ENCODE measurements at places on chromosomes 1 and 21.

GRCh38 chr1:196660852-196661251 lies 9.0 kb downstream of the CFH start:
- DNase-seq = no peak

- DNase-seq = no peak
These were observed 6.5 kb downstream of the ZNF644 start for GRCh38 chr1:91015358-91015780.

- no peak for DNase-seq
These were observed 53.0 kb downstream of the IER5 start for GRCh38 chr1:181141431-181141910.

GRCh38 chr21:25589887-25590286 lies 17.4 kb downstream of the MRPL39 start:
- DNase-seq = no peak

DNA sequence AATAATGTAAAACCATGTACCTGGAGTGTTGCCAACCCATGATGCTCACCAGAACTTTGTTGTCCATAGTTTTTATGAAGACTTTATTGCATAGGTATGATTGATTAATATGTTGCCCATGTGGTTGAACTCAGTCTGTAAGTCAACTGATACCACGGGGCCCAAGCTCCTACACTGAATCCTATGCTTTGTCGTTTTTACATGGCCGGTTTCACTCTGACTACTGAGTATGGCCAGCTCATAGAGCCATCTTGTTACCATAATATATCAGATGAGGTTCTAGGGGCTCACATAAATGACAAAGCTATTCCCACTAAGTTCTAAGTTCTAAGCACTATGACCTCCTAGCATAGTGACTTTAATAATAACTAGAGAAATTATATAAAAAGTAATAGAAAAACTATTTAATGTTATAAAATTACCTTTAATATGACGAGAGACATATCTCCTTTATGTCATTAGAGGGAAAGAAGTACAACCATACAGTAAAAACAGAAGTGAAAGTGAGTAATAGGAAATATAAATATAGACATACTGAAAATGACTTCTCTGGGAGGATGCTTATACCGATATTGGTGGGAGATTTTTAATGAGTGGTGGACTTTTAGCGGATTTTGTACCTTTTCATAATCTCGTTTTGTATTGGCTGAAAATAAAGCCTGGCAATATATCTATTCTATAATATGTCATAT lies 983.4 kb upstream of the PRMT6 start:
- no peak for DNase-seq

DNA sequence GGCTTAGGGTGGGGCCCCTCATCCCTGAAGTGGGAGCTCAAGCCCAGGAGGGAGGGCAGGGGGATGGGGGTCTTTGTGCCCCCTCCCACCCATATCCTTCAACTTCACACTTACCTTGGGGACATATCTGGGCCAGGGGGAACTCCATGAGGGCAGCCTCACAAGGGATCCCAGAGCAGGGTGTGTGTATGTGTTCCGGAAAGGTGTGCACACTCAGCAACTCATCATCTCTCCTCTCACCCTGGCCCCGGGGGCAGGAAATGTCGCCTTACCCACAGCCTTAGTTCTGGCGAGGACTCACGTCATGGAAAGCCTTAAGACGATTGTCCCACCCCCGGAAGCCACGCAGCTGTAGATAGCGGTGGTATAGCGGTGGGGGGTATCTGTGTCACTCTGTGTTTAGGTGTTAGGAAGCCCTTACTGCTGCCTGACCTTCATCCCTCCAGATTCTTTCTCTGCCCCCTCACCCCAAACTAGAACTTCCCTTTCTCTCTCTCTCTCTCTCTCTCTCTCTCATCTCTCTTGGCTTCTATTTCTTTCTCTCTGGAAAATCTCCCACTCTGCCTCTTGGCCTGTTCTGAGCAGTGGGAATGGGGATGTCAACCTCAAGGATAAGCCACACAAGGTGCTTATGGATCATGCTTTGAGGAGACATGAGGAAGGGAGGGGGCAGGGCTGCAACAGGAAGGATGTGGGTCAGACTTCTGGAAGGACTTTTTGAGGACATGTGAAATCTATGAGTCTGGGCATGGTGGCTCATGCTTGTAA lies at the start of gene SH2D2A:
SH2D2A (minus strand) TSS at position 288 of the 768 bp plus-strand sequence; CDS start at position 148, 140 bp downstream.
- DNase-seq = peak; percentile 88

DNA sequence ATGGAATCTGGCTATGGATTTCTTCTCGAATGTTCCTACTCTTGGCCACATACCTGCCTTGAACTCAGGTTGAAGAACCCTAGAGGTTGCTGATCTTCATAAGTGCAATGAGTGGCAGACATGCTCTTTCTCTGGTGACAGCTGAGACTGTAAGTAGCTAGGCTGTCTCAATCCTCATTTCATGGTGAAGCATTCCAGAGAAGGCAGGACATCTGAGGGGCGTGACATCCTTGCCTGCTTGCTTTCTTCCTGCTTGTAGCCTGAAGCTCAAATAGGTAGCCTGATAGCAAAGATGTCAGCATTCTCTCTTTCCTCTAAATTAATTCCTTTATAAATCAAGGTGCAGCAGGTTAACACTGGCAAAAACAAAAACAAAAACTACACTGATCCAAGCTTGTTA lies 114.6 kb upstream of the MAGI3 start:
- no peak for DNase-seq

DNA sequence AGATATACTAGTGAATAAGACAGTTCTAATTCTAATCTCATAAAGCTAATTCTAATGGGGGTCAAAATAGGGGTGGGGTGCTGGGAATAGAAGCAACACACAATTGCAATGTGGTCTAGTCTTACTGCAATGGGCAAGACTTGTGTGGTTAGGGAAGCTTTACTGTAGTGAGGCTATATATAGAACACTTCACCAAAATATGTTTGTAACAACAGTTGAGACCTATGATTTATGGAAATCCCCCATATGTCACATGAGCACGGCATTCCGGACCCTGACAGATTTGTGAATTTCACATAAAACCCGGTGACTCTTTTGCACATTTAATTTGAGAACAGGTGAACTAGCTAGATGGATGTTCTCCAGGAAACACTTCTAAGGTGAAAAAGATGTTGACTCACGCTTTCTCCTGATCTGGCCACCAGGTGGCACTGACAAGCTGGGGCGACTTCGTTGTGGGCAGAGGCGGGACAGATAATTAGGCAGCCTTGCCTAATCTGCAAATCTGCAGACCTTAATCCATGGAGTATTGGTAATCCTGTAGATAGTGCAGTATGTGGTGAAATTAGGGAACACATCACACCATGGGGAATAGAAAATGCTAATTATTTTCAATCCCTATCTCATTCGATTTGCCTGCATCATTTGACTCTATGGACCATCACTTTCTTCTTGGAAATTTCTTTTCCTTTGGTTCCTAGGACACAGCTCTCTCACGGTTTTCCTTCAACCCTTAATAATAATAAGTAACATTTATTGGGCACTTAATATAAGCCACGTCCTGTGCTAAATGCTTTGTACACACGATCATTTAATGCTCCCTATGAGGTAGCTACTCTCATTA lies 37.7 kb downstream of the KIAA0040 start:
- peak; percentile 63 for DNase-seq

DNA sequence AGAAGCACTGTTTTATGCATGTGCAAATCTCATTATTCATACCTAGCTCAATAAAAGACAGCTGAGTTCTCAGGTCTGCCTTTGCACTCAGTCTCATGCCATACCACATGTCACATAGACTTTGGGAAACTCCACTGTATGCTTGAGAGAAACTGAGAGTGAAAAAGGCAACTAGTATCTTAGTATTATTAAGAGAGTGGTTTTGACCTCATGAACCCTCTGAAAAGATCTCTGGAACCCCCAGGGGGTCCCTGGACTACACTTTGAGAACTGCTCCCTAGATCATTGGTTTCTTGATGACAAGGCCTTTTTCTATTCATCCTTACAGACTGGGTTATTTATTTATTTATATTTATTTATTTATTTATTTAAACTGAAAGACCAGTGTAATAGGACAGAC lies 3.7 kb upstream of the RHEX start:
- DNase-seq = no peak

DNA sequence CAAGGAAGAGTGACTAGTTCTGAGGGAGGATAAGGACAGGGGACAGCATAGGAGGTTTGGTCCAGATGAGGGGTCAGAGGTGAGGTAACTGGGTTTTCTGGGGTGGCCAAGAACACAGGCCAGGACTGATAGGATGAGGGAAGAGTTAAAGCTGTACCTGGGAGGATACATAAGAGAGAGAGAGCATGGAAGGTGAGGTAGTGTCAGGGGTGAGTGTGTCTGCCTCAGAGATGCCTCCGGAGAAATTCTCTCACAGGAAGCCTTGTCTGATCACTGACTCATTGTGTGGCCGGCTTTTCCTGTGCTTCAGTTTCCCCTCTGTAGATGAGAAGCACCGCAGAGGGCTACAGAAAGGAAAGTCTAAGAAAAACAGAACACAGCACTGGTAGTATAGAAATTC lies 40.2 kb downstream of the FASLG start:
- peak; percentile 48 for DNase-seq

- DNase-seq = no peak
These were observed at the start of gene GJA8 for GRCh38 chr1:147902253-147902845. Gene GJA8 (plus strand): TSS chr1:147902795. CDS start chr1:147907956, 5,161 bp downstream.

GRCh38 chr1:40836283-40836682 lies 25.9 kb downstream of the CITED4 start:
- DNase-seq = no peak

DNA sequence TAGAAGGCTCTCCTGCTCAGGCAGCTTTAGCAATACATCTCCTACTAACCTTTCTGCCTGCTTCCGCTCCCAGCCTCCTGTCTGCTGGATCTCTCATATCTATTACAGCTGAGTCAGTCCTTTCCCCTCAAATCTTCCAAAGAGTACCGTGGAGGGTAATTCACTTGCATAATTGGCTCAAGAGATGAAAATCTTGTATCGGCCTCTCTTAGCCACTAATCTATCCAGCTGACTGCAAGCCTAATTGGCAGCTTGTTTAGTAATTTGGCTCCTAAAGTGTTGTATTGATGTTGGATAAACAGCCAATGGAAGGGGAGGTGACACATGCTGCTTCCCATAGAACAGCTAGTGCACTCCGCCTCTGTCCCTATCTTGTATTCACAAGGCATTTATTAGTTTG lies 195.7 kb downstream of the GPATCH2 start:
- no peak for DNase-seq

DNA sequence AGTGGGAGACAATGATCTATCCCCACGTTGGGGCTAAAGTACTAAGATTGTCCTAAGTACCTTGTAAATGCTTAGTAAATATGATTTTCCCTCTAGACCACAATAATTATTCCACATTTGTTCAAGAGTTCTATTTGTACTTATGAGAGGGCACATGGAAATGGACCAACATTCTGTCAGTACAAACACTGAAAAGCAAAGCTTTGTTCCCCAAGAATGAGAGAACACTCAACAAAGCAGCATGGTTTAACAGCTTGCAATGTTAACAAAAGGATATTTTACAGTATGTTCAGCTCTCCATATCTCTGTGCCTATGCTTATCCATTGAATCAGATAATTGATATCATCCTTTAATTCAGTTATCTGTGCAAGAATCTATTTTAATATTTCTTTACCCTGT lies 35.4 kb downstream of the RBM11 start:
- no peak for DNase-seq

DNA sequence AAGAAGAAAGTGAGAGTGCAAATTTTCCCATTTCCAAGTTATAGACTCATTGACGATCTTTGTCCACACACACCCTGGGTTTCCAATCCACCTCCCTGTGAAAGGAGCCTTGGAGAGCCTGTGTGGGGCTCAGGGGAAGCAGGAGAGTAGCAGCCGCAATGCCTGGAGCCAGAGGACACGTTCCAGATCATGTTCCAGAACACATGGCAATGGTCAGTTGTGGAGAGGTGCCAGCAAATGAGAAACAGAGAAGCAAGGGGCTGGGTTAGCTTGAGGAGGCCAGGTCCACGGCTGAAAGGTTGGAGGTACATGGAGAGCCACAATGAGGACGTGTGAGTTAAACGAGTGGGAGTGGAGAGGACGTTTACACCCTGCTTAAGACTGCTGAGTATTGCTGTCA lies 33.0 kb upstream of the SIPA1L2 start:
- no peak for DNase-seq

DNA sequence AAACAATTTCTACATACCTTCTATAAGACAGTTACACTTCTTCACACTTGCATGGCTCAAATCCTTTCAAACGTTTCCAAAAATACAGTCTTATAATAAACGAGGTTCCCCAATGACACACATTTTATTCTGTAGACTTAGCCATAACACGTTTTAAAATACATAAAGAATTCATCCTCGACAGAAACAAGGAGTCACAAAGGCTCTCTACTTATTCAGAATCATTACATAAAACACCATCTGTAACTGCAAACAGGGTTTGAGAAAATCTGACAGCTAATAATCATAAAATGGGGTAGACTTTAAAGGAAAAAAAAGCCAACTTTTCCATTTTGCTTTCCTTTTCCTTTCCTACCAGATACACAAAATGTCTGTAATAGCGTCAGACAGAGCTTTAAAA lies 1.8 kb downstream of the PIK3R3 start:
- no peak for DNase-seq

- DNase-seq = no peak
These were observed 3.2 kb downstream of the PTP4A2 start for GRCh38 chr1:31934706-31935629.

DNA sequence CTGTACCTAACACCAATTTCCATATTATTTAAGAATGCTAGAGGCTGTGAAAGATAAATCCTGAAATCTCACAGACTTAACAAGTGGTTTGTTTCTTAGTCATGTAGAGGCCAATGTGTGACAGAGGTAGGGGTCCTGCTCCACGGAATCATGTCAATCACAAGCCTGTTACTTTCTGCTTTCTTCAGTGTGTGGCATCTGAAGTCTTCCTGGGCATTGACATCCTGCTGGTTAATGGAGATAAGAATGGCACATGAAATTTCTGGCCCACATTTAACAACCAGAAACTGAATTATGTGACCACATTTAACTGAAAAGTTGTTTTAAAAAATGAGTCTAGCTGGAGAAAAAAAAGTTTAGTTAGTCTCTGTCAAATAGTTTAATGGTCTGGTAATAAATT lies 68.3 kb upstream of the PLA2G4A start:
- DNase-seq = no peak

DNA sequence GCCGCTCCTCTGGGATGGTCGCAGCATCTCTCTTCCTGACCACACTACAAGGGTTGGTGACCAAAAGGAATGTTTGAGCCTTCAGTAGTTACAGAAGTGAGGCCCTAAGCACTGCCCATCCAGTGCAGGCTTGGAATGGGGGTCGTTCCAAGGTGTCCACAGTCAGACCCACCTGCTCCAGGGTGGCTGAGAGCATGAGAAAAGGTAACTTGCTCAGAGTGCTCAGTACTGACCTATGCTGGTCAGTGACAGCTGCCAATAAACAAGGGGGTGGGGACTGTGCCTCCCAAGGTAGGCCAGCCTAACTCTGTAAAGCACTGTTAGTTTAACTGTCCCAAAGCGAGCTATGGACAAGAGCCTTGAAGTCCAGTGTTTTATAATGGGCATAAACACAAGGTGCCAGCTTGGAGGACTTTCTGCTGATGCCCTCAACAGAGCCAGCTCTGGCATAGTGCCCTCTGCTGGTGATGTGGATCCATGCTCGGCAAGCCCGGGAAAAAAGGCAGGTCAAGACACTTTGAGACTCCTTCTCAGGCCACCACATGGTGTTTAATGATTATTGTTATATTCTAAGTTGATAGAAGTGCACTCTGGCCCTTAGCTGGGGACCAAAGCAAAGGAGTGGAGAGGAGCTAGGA lies 78.1 kb upstream of the DNAH14 start:
- DNase-seq = no peak

- no peak for DNase-seq
These were observed 10.4 kb downstream of the OLIG1 start for GRCh38 chr21:33080376-33080775.

GRCh38 chr1:56418151-56418631 lies 161.2 kb downstream of the PLPP3 start:
- no peak for DNase-seq
